ENCODE measurements at places on chromosomes 6 and 20.

- DNase-seq, result no peak
Measured at GRCh38 chr6:131257104-131257503, 121.8 kb downstream of the AKAP7 start.

- DNase-seq, result no peak
Measured at GRCh38 chr6:132380358-132381029, 20.8 kb downstream of the MOXD1 start.

GRCh38 chr20:20022498-20022897 is 5.3 kb downstream of the NAA20 start:
- DNase-seq, result no peak

- DNase-seq, result peak; percentile 45
Measured at GRCh38 chr6:37653933-37654565, 43.6 kb downstream of the MDGA1 start.

DNA sequence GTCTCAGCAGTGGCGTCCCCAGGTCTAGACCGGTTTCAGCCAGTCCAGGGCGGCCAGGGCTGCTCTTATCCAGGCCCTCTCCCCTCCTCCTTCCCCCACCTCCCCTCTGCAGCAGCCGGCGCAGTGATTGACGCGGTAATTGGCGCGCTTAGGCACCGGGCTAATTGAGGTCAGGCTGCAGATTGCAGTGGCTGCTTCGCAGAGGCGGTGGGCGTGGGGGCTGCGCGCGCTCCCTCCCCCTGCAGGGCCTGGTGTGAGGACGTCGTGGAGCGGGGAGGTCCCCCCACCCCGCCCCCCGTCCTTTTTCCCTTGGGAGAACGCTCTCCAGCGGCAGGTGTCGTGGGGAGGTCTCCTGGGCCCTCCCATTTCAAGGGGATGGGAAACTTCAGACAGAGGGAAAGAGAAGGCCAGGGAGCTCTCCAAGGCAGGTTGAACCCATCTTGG is 70.4 kb upstream of the BLCAP start:
- DNase-seq, result no peak

DNA sequence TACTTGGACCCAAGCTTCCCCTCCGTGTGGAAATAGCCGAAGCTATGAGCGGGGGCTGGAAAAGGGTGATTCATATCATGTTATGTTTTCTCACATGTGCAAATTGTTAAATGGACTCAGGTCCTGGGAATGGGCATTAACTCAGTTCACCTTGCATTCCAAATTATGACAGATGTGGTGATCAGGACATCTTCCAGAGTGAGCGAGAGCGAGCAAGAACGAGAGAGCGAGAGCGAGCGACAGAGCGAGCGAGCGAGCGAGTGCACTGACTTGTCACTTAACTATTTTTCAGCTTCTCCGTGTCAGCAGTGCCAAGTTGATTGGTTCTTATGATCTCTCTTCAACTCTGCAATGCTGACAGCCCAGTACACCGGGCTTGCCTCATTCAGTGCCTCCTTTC is 437.4 kb upstream of the NRSN1 start:
- no peak for DNase-seq

GRCh38 chr6:47519279-47519678 is 41.7 kb downstream of the CD2AP start:
- no peak for DNase-seq

DNA sequence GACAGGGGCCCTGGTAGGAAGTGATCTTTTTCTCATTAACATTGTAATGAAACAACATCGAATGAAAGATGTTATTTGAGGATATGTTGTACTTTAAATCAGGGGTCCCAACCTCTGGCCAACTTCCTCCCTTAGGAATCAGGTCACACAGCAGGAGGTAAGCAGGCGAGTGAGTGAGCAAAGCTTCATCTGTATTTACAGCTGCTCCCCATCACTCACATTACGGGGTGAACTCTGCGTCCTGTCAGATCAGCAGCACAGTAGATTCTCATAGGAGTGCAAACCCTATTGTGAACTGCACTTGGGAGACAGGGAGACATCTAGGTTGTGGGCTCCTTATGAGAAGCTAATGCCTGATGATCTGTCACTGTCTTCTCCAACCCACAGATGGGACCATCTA is 19.9 kb downstream of the EPM2A start:
- no peak for DNase-seq

DNA sequence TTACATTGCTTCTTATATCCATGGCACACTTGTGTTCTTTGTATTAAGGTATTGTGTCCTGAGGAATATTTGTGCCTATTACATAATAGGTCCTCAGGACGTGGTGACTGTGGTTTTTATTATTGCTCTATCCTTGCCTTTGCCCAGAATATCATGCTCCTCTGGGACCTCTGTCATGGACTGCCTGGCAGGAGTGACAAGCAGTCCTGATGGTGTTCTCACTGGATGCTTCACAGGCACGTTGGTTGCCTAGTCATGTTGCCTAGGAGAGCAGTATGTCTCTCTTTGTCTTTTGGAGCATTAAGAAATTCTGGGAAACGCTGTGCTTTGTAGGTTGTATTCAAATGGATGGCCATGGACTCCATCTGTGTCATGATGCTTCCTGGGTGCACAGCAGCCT is 24.7 kb upstream of the MROH8 start:
- DNase-seq, result no peak

GRCh38 chr20:19757487-19758132 is 448 bp upstream of the RIN2 start:
- peak; percentile 63 for DNase-seq

DNA sequence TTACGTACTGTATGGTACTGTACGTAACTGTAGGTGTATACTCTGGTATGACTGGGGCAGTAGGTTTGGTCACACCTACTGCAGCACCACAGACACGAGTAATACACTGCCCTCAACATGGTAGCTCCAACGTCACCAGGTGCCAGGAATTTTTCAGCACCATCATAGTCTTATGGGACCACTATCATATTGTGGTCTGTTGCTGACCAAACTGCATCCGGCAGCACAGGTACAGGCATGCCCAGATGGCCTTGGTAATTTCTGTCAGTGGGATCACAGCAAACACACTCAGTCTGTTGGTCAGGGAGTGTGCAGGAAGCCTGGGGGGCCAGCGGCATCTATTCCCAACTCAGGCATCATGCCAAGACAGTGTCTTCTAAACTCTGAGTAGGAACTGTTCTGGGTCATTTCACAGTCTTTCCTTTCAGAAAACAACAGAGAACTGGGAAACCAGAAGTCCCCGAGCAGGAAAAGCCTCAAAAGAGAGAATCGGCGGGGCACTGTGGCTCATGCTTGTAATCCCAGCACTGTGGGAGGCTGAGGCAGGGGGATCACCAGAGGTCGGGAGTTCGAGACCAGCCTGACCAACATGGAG is 5.8 kb downstream of the YTHDF1 start:
- peak; percentile 66 for DNase-seq

DNA sequence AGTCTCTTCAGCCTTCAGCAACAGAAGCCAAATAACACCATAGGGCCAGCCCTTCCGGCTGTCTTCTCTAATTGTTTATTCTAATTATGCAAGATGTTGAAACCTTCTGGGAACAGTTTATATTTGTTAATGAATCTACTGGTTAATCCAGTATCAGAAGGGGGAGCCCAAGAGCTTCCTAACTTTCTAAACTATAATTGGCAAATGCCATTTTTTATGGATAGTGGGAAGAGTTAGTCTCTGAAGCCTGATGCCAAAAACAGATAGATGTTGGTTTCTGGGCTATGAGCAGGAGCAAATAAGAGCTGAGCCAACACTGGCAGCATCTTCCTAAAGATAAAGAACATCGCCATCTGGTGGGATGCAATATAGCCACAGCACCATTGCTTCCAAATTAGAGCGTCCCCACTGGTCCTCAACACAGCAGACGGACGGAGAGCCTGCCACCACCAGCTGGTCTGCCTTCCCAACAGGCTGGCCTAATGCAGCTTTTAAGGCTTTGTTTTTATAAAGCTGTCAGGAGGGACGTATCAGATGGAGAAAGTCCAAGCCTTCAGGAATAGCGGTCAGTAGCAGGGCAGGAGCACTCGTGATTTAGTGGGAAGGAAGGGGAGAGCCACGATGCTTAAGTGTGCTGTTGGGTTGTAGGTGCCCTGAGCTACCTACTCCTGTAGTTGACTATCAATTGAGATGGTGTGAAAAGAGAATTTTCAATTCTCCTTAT is 118.8 kb downstream of the RALGAPA2 start:
- DNase-seq, result peak; percentile 54

DNA sequence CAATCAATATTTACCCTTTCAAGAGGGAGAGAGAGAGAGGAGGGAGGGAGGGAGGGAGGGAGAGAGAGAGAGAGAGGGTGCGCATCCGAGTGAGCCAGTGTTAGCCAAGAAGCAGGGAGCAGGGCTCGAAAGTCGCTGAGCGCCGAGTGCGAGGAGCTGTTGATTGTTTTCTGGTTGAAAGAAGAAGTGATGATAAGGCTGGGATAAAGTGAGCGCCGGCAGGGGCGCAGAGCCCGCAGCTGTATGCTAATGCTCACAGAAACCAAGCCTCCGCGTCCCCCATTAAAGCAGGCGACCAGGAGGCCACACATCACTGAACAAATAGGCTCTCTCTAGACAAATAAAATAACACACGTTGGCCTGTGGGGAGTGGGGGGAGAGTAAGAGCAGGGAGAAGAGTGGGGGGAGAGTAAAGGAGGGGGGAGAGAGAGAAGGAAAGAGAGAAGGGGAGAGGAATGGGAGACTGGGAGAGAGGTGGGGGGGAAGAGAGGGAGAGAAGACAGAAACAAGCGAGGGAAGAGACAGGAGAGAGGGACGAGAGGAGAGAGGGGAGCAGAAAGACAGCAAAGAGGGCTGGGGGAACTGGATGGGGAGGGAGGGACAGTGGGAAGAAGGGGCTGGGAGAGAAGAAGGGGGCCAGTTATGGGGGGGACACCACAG is 5.0 kb upstream of the INSM1 start:
- DNase-seq, result no peak

DNA sequence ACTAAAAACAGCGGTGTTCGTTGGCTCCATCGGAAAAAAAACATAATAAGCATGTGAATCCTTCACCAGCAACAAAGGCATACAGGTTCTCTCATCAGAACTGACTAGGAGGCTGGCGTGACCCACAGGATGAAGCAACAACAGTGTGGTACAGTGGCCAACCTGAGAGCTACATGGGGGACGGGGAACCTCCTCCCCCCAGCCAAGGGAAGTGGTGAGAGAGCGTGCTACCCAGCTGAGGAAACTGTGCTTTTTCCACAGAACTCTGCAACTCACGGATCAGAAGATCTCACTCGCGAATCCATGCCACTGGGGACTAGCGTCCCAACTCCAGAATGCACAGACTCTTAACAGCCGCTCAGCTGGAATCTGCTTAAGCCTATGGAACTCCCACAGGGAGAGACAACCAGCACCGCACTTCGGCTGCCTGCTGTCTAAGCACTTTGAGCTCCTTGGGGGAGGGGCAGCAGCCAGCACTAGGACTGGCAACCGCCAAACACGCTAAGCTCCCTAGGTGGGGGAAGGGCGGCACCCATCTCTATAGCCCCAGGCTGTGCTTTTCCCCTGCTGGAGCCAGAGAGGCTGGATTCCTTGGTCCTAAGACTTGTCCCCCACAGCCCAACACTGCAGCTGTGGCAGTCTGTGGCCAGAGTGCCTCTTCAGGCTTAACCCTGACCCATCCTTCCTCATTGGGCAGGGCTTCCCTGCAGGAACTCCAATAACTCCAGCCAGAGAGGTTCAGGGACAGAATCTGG is 538.3 kb upstream of the BTBD3 start:
- no peak for DNase-seq

- DNase-seq, result peak; percentile 6
Measured at GRCh38 chr6:169932491-169932890, 181.1 kb downstream of the ERMARD start.

DNA sequence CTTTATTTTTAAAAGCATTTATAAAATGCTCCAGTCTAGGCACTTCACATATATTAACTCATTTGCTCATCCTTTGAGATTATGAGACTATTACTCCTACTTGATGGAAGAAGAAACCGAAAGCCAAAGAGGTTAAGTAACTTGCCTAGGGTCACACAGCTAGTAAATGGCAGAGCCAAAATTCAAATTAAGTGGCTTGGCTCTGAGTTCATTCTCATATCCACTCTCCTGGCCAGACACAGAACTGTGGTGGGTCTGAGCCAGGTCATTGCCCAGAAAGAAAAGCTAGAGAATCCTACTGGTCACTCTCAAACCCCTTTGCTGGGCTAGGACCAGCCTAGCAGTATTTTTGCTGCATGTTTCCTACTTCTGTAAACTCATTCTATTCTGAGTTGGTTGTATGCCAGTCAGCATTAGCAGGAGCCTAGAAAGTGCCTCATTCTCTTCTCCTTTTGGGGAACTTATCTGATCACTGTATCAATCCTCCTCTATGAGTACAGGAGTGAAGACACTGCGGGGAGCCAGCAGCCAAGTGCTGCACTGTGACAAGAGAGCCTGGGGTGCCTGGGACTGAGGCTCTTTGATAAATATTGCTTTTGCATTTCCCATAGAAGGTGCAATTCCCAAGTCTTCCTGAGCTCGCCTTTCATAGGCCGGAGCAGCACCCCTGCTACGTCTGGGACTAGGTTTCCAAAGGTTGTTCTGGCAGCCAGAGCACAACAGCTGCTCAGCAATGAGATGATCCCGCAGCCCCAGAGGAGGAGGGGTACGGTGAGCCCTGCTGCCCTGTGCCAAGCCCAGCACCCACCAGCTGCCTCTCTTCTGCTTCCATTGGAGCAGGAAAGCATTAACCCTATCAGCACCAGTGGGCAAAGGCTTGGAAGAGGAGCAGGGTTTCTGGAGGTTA is 728.3 kb downstream of the MAFB start:
- DNase-seq, result no peak

- no peak for DNase-seq
Measured at GRCh38 chr20:39944861-39945260, 744.2 kb downstream of the MAFB start.

- DNase-seq, result no peak
Measured at GRCh38 chr6:163439997-163440396, 25.5 kb downstream of the QKI start.

GRCh38 chr6:40577672-40578071 is 9.5 kb downstream of the LRFN2 start:
- no peak for DNase-seq

All from epithelial cell of esophagus (primary cell).